Hippocampal formation (tissue), 2 donors: ENCODE measurements at places on chromosomes 5 and 9.

DNA sequence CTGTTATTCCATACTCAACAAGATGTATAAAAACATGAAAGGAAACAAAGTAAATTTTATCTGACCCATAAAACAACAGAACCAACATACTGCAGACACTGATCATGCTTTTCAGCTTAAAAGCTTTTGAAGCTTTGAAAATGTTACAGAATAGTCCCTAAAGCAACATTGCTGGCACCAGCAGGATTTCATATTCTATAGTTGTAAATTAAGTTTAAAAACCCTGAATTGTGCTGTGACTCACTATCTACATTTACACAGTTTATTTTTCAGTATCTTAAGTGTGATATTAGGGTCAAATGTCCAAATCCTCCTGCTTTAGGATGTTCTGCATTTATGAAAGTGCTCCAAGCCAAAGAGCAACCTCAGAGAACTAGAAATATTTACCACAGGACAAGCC lies 59.9 kb downstream of the ZFR start:
- DNase-seq = no peak

GRCh38 chr5:32223972-32224609 lies 50.0 kb upstream of the GOLPH3 start:
- no peak for DNase-seq

GRCh38 chr5:171484460-171484899 lies 65.0 kb downstream of the FGF18 start:
- DNase-seq = no peak

- DNase-seq = no peak
Measured at GRCh38 chr9:114462791-114463190, 42.5 kb downstream of the WHRN start.

DNA sequence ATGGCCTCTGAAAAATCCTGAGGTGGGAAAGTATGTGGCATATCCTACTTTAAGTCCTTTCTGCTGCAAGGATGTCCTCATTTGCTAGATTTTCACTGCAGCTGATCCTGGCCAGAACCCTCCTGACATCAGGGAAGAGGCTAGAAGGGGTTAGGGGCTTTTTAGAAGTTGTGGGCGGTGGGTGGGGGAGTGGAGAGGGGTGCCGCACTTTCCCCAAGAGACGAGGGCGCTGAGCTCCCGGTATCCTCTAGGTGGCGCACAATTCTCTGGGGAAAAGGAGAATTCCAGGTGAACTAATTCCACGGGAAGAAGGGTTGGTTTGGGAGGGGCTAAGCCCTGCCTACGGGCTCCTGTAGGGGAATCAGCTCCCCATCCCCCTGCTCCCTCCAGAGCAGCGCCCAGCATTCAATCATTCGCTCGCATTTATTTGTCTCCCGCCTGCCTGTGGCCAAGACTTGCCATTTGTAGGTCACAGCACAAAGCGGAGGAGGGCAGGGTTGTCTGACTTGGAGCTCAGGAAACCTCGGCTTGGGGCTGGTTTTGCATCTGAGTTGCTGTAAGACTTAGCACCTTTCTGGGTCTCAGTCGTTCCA lies 42.9 kb upstream of the HAND1 start:
- DNase-seq = no peak

DNA sequence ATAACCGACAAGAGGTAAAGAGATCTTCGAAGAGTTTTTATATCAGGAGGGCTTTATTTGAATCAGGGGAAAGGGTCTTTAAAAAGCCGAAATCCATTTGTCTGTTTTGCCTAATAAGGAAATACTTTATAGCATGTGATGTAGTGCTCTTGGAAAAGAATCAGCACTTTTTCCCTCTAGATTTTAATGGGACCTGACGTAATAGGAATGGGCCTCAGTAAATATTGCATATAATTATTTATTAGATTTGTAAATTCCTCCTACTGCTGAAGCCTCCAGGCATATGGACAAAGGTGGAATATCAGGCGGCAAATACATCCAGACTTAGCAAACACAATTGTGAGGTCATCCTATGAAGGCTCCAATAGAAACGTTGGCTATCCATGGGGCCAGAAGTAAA lies 50.9 kb downstream of the ACTBL2 start:
- DNase-seq = no peak

GRCh38 chr5:109652096-109652495 lies 37.6 kb upstream of the MAN2A1 start:
- no peak for DNase-seq

DNA sequence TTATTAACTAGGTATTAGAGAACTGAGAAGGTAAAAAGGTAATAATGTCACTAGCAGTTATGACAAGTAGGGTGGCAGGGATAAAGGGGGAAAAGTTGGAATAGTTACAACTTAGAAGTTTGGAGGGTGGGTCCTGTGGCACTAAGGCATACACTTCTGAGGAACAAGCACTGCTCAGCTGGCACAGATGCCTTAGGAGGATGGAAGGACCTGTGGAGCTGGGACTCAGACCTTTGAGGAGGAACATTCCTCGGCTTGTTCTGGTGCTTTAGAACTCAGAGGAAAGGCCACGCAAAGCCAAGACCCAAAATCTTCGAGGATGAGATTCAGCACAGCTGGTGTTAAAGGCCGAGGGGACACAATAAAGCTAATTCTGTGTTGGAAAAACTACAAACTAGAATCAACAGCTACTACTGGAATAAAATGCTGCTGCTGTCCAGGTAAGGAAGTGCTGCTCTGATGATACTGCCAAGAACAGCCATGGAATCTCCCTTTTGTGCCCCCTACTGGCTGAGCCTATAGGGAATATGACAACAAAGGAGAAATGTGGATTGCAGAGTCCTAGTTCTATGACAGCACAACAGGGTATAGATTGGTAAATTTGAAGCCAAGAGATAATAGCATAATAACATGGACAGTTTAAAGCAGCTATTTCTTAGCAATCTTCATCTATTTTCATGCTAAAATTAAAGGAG lies 126.7 kb downstream of the SLC25A46 start:
- DNase-seq = no peak

GRCh38 chr5:62584391-62584790 lies 5.8 kb downstream of the LRRC70 start:
- DNase-seq = no peak

DNA sequence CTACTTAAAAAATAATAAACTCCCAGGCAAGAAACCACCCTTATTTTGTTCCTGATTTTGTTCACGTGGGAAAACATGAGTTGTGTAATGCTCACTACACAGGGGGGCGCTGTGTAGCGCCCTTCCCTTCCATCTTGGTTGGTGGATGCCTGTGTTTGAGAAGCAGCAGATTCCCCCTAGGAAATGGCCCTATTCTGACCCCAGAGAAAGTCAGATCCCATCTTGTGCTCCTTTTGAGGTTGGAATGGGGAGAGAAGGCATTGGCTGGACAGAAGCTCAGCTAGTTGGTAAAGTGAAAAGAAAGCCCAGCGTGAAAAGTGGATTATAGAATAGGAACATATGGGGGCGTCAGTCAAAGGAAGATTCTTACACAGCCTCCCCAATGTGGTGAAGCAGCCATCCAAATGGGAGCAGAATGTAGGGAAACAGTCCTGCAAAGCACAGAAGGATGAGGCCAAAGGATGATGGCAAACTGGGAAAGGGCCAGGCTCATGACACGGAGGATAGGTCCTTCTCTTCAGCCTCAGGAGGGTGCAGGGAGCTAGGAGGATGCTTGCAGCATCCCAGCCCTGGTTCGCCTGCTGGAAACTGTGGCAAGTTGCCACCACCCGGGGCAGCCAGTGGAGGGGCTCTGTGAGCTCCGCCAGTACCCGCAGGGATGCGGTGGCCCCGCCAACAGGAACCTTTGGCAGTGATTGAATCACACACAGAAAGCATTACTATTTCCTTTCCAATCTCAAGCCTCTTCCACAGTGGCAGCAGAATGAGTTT lies 314.2 kb upstream of the DAP start:
- peak; percentile 53 for DNase-seq

GRCh38 chr9:2228132-2228531 lies 213.0 kb downstream of the SMARCA2 start:
- peak; percentile 17 for DNase-seq

DNA sequence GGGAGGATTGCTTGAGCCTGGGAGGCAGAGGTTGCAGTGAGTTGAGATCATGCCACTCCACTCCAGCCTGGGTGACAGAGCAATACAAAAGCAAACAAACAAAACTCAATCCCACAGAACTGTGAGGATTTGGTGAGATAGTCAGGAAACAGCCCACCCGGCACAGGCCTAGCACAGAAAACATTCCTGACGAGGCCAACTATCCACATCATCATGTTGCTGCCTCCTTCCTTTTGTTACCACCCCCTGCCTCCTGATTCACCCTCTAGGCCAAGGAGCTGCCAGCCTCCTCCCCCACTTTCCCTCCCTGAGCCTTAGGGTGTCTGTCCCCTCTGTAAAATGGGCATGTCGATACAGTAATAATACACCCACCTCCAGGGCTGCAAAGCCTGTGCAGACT lies 39.0 kb downstream of the STK10 start:
- DNase-seq = no peak

GRCh38 chr5:155343468-155343867 lies 329.9 kb downstream of the KIF4B start:
- DNase-seq = no peak

DNA sequence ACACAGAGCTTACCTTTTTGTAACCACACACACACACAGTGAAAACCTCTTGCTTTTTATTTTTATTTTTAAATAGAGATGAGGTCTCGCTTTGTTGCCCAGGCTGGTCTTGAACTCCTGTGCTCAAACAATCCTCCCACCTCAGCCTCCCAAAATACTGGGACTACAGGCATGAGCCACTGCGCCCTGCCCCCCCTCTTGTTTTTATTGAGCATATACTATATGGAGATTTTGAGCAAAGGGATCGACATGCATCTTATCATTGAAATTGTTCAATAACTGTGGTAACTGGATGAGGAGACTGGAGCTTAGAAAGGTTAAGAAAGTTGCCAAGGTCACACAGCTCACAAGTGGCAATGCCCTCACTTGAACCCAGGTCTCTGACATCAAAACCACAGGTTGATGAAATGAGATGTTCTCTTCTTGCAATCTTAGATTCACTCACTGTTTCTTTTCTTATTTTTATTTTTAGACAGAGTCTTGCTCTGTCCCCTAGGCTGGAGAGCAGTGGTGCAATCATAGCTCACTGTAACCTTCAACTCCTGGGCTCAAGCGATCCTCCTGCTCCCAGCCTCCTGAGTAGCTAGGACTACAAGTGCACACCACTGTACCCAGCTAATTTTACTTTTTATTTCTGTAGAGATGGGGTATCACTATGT lies 26.8 kb upstream of the STXBP1 start:
- DNase-seq = no peak

DNA sequence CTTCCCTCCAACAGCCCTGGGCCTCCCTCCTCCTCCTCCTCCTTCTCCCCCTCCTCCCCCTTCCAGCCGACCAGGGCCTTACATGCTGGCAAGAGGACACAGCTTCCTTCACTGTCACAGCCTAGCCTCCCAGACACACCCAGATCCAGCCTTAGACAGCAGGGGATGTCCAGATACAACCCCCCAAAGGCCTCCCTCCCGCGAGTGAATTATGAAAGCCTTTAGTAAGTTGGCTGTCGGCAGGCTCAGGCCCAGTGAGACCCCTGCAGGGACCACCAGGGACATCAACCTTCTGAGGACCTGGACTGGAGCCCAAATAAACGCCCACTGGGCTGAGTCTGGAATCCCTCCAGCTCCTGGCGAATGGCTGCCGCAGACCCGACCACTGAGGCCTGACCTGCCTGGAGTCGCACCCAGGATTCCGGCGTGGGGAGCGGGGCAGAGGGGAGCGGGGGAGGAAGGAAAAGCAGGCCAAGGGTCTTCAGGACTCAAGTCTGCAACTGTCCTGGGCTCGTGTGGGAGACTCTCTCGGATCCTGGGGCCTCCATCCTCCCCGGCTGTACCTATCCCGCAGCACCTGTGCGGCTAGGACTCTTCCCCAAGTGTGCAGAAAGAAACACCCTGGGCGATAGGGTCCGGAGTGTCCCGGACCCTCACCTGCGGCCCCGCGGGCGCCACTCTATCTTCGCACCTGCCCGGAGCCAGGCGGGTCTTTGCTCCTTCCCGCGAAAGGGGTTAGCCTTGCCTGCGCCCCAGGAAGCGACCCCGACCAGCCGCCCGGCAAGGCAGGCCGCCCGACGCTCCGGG lies 705 bp downstream of the SEPTIN8 start:
- DNase-seq = peak; percentile 65

DNA sequence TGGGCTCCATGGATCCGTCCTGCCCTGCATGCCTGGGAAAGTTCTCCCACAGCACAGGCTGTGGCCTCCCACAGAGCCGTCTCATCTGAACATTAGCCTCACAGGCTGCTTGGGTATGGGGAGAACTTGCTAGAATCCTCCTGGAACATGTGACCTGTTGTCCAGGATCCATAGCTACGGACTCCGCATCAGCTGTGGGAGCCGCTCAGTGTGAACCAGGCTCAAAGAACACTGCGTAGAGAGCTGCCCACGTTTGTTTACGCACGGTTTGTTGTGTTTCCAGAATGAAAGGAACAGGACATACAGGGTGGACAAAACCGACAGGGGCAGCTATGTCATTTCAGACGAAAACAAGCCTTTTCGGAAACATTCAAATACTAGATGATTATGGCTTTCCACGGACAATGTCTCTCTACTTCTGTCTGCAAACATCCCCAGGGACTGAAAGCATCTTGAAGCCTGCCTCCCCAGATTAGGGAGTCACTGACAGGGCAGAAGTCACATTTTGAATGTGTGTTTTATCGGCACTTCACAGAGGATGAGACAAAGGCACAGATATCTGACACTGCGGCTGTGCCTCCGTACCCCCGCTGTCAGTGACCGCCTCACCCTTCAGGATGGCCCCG lies 390.3 kb downstream of the GADD45G start:
- no peak for DNase-seq

DNA sequence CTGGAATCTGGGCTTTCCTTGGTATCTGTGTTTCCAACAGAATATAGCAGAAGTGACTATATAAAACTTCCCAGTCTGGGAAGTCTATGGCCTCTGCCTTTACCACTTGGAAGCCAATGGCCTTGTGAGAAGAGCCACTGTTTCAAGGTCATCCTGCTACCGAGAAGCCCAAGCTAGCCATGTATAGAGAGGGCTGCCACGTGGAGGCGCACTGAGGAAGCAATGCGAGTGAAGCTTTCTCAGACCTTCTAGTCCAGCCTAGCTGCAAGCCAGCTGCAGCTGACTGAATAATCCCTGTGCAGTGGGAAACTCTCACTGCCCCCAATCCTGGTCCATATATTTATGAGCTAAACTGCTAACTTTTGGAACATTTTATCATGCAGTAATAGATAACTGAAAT lies 661.8 kb upstream of the RIOK2 start:
- DNase-seq = no peak
